ENCODE measurements at places on chromosomes 16 and 17.

DNA sequence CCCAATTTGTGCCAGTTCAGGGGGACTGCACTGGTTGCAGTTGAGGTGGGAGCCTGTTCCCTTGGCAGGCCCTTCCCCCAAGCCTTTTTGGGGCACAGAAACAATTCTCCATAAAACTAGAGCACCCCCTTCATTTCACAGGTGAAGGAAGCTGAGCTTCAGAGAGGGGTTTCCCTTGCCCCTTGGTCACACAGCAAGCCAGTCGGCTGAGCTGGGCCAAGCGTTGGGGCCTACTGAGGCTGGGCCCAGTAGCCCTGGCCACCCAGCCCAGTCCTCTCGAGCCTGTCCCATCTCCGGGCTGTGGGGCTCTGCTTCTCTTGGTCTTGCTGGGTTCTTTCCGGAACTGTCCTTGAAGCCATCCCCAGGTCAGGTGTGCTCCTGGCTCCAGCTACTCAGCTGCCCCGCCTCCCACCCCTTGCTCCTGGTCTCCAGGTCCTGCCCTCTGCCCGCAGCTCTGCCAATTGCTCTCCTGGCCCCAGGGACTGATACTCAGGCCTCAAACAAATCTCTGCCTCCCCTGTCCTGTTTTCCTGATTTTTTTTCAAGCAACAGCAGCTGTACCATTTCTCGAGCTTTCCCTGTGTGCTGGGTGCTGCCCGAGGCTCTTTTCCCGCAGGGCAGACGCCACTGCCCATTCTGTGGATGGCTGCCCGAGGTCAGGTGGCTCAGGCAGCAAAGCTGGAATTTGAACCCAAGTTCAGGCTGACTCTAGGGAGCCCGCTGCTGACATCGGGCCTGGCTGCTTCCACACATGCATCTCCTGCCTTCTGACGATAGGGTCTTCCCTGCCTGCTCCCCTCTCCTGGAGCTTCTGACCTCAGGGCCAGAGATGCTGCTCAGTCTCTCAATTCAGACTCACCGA, 87.4 kb upstream of the NKD1 start:
- DNase-seq: no peak

DNA sequence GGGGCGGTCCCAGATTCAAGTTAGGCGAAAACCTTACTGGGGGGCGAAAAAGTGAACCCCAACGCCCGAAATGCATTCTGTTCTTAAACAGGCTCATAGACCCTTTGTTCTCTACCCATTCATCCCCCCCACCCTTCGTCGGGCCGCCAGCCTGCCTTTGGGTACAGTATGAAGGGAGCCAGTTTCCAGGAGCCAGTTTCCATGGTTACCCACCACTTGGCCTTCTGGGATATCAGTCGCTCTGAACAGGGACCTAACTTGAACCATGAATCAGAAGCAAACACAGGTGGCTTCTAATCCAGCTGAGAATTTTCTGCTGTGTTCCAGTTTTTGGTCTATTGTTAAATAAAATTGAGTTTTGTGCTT, 532 bp downstream of the DHX40 start:
- DNase-seq: peak; percentile 33

- DNase-seq: no peak
Measured at GRCh38 chr17:45172541-45173286, 11.0 kb downstream of the HEXIM2 start.

DNA sequence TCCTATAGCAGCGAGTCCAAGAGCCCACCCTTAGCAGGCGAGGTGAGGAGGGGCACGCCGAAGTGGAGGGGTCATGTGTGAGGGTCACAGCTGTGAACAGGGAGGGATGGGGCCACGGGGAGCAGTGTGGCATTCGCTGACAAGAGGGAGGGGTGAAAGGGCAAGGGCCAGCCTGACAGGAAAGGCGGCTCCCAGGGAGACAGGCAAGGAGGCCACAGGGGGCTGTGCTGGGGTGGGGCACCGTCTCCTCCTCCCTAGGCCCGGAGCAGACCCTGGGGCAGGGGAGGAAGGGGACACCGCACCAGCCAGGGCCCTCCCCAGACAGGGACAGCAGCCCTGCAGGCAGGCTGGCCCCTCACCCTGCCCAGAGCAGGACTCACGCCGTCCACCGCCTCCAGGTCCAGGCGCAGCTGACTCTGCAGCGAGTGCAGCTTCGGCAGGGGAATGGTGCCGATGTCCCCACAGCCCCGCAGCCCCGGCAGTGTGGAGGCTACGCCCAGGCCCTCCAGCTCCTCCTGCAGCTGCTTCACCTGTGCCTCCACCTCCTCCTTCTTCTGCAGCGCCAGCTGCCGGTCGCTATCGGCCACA, 15.1 kb downstream of the GNPTG start:
- no peak for DNase-seq

DNA sequence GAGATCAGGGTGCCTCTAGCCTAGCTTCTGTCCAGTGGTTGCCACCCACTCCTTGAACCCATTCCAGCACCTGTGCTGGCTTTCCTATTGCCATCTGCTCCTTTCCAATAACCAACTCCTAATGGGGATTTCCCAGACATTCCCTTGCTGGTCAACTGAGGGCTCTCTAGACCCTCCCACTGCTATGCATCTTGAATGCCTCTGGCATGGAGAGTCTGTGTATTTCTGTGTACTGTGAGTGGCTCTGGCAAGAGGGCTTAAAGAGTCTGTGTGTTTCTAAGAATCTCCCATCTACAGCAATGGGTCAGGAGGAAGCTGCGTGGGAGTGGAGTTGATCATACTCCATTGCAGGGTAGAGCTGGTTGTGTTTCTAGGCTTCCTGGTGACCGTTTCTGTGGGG, 11.0 kb upstream of the EPN3 start:
- DNase-seq: no peak

- DNase-seq: no peak
Measured at GRCh38 chr17:5139458-5139732, 23.6 kb downstream of the USP6 start.

GRCh38 chr17:47834756-47835155, 3.3 kb downstream of the LRRC46 start:
- no peak for DNase-seq

- DNase-seq: no peak
Measured at GRCh38 chr17:47982645-47983390, 11.9 kb downstream of the CDK5RAP3 start.

- DNase-seq: no peak
Measured at GRCh38 chr16:68338326-68339119, 27.7 kb downstream of the PRMT7 start.

DNA sequence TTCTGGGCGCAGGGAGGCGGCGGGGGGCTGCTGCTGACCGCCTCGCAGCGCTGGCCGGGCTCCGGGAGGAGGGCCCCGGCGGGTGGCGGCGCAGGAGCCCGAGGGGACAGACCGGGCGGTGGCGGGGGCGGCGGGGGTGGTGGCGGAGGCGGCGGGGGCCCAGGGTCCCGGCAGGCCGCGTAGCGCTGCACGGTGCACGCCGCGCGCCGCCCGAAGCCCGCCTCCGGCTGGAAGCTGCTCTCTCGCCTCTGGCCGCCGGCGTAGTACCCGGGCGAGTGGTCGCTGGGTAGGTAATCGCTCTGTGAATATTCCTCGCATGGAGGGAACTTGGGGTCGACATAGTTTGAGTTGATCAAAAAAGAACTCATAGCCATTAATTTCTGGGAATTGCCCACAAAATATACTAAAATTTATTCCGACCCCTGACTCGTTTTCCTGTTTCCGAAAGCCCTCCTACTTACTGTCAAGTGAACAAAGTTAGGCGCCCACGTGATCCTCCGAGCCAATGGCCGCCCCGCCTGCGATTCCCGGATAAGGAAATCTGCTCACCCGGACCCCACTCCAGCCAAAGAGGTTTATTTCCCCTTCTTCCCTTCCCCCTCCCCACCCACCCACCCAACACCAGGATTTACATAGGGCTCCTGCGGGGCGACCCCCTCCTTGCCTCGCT, at the start of gene HOXB4:
HOXB4 (minus strand) TSS at position 405 of the 670 bp plus-strand sequence; CDS start at position 374, 31 bp downstream.
- DNase-seq: no peak

- no peak for DNase-seq
Measured at GRCh38 chr17:31585280-31585630, 193.8 kb downstream of the RAB11FIP4 start.

GRCh38 chr16:66352304-66352703, 14.2 kb upstream of the CDH5 start:
- no peak for DNase-seq

GRCh38 chr17:72861811-72862210, 230.7 kb downstream of the SLC39A11 start:
- no peak for DNase-seq

DNA sequence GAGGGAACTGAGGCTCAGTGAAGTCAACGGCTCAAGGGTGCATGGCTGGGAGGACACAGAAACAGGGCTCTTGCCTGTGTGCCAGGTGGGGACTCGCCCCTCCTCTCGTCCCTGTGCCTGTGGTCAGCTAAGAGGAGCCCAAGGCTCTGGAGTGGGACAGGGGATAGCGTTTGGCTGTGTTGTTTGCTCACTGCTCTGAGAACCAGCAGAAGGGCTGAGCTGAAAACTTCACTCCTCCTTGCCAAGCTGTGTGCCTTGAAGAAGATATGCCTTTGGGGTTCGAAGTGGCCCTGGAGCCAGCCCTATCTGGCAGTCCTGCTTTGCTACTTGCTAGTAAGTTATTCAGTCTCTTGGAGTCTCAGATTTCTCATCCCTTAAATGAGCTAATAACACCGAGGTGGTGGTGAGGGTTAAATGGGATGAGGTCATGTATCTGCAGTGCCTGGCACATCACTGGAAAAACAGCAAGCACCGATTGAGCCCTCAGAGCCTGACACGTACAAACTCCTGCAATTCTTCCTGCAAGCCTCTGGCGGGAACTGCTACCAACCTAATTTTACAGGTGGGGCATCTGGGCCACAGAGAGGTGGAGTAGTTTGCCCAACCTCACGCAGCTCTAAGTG, 17.7 kb downstream of the FOXL1 start:
- no peak for DNase-seq

DNA sequence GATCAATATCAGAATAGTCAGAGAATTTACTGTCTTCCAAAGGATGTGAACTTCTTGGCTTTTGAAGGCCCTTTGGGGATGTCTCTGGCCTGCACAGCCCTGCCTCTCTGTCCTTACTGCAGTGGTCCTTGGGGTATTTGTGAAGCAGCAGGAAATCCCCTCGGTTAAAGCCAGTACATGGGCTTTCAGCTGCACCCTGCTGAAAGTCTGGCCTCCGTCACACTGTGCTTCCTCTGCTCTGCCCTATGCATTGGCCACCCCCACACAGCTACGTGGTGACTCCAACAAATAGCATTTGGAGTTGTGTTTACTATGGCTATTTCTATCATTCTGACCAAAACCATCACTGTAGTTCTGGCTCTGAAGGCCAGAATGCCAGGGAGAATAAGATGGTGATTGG, 21.2 kb downstream of the SYCE1L start:
- DNase-seq: no peak

GRCh38 chr16:29148131-29148691, 163.4 kb downstream of the LAT start:
- DNase-seq: no peak

GRCh38 chr16:69564845-69565670, 708 bp upstream of the NFAT5 start:
- DNase-seq: no peak

GRCh38 chr17:17411692-17412091, 65.1 kb upstream of the MED9 start:
- no peak for DNase-seq

GRCh38 chr16:79876332-79876730, 275.8 kb upstream of the MAF start:
- no peak for DNase-seq

DNA sequence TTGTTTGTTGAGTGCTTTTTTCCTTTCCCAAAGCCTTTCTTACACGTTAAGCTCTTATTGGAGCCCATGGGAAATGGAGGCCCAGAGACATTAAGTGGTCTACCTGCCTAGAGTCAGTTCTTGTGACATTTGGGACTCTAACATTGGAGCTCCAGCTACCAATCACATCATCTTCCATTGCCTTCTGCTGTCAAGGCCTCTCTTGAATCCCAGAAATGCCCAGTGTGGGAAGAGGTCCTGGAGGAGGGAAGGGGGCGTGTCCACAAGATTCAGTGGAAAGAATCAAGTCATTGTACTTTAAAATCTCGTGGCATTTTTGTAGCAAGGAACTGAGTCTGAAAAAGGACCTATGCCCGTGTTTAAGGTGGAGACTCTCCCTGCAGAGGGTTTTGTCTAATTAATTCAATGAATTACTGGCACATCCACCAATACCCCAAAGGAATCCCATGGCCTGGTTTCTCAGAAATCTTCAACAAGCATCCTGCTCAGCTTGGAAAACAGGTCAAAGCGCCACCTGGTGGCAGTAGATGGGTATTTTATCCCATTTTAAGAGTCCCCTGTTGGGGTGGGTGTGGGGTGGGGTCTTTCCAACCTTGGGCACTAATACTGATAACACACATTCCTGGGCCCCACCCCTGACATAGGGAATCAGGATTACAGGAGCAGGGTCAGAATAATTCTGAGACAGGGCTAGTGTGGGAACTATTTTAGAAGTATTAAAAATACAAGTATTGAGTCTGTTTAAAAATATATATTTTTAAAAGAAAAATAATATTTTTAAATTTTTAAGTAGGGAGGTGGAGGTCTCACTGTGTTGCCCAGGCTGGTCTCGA, 24.6 kb downstream of the GPT2 start:
- no peak for DNase-seq

DNA sequence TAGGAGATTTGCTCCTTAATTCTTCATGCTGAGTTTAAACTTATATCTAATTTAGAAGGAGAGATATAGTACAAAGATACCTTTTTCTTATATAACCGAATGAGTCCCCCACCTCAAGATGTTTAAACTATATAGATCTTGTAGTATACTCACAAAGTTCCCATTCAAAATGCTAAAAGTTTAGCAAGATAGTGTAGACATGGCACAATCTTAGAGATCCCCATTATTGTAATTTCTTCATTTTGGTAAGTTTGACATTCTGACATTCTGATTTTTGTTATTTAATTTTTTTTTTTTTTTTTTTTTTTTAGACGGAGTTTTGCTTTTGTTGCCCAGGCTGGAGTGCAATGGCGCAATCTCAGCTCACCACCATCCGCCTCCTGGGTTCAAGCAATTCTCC, 22.8 kb downstream of the SNTB2 start:
- no peak for DNase-seq

DNA sequence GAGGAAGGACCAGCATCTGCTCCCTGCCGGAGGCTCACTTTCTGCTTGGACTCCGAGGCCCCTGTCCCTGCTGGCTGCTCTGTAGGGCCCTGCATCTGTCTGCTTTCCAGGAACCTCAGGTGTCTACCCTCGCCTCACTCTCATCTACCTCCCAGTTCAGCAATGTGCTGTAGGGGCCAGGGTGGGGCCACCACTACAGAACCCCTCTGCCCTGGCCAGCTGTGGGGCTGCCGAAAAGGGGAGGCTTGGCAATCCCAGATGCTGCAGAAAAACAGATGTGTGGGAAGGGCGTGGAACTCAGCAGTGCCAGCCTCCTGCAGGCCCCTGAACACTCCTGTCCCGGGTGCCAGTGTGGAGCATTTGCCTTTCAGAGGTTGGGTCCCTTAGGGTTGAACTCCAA, 80.1 kb upstream of the ZNF469 start:
- no peak for DNase-seq

GRCh38 chr17:2418572-2418971, 17.7 kb upstream of the MNT start:
- no peak for DNase-seq

GRCh38 chr16:56451753-56452689, 667 bp downstream of the OGFOD1 start:
- DNase-seq: no peak
